HT1080 (cell line): ENCODE measurements at places on chromosomes 16 and 17. TPM values are rescaled to one million over a fixed set of nuclear protein-coding genes. Genes with fewer than 3 reads are reported as not detected.
A peak's percentile ranks its signal among the peaks of the same experiment; 100 is the strongest.

The OTOA gene
- 0.07 and 0.11 TPM in 2 replicates for total RNA-seq

The MARVELD3 gene
- 0.10 and 0.55 TPM in 2 replicates for total RNA-seq

The CEP131 gene
- total RNA-seq: 10.4 and 11.3 TPM in 2 replicates

The ARMC5 gene
- 19.8 and 21.5 TPM in 2 replicates for total RNA-seq

The ZNF207 gene
- total RNA-seq: 161 and 212 TPM in 2 replicates

The ADGRG3 gene
- total RNA-seq: not detected in 2 replicates

The ABCA10 gene
- total RNA-seq: 0.05 TPM in 1 of 2 replicates, not detected in the other

The SLFN11 gene
- total RNA-seq: 16.0 and 18.5 TPM in 2 replicates

The CCL5 gene
- not detected in 2 replicates for total RNA-seq

The RBFOX1 gene
- total RNA-seq: not detected in 2 replicates

The BEAN1 gene
- total RNA-seq: not detected in 2 replicates

DNA sequence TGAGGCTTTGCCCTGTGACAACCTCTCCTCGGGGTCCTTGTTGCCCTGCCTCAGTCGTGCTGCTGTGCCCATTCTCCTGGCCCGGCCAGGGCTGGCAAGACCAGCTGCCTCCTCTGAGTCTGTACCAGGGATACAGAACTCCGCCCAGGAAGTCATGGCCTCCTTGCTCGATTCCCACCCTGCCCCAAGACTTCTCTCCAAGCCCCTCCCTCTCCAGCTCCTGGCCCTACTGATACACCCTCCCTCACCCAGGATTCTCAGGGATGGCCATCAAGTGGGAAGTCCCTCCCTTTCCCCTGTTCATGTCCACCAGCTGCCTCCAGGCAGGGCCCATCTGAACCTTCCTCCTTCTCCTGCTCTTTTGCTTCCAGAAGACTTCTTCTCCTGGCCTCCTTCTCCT, 11.2 kb upstream of the TMEM208 start:
- peak; percentile 30 for DNase-seq

DNA sequence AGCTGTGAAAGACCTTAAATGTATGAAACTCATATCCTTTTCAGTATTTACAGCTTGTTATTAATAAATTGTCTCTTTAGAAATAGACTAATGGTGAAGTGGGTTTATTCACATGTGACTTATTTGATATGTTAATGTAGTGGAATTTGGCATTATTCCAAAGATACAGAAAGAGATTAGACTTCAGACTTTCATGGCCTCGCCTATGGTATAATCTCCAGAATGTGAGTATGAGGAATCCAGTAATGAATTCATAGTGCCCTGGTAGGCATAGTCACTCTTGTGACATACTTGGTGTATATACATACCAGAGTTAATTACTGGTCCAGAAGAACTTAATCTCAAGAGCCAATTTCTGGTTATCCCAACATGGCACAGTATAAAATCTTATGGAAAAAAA, 72.7 kb downstream of the OMG start:
- no peak for DNase-seq

- DNase-seq: no peak
Observed at GRCh38 chr17:32840241-32840640, 36.7 kb downstream of the MYO1D start.

DNA sequence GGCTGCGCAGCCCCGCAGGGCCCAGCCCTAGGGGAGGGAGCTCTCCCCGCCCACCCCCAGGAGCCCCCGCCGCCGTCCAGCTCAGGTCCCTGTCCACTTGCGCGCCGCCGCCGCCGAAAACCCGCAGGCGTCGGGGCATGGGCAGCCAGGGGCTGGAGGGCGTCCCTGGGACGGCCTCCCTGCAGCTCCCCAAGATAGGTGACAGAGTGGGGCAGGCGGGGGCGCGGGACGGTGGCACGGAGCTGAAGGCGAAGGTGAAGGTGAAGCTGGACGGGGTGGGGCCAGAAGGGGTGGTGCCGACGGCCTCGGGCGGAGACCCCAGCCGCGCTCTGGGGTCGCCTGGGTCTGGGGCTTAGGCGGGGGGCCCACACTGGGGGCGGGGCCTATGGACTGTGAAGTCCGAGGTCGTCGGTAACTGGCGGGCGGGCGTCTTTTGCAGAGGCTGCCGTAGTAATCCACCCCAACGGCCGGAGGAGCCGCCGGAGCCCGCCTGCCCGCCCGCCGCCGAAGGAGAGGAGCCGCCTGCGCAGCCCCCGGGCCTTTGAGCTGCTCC, 27.2 kb downstream of the SREBF1 start:
- no peak for DNase-seq

- peak; percentile 48 for DNase-seq
Observed at GRCh38 chr16:86455116-86455515, 55.2 kb upstream of the FOXF1 start.

DNA sequence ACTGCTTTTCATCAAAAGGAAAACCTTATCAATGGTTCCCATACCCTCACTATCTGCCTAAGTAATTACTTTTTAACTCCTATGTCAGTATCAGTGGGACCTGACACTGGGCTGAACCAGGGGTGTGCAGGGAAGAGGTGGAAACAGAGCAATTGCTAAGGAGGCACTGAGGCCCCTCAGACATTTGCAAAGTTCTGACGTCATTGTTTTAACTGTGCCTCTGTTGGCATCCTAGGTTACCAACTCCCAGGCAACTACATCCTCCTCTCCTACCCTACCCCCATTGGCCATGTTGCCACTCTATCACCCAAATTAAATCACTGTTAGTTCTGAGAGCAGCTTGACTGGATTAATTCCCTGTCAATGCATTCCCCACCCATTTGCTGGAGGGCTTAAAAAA, 8.0 kb upstream of the WWOX start:
- DNase-seq: no peak

GRCh38 chr17:13835151-13835550, 233.4 kb upstream of the HS3ST3A1 start:
- no peak for DNase-seq

GRCh38 chr17:80894726-80895125, 96.9 kb upstream of the CHMP6 start:
- no peak for DNase-seq

DNA sequence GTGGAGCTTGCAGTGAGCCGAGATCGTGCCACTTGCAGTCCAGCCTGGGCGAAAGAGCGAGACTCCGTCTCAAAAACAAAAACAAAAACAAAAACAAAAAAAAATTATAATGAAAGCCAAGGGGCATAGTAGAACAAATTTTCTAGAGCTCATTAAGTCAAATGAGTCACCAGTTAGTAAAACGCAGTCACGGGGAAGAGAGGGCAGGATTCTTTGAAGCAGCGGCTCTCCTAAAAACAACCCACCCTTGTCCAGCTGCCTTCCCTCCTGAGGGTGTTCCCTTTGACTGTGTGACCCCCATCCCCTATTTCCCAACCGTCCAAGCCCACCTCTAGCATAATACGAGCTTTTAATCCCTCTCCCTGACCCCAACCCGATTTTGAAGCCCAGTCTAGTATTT, 44.1 kb upstream of the STH start:
- no peak for DNase-seq

DNA sequence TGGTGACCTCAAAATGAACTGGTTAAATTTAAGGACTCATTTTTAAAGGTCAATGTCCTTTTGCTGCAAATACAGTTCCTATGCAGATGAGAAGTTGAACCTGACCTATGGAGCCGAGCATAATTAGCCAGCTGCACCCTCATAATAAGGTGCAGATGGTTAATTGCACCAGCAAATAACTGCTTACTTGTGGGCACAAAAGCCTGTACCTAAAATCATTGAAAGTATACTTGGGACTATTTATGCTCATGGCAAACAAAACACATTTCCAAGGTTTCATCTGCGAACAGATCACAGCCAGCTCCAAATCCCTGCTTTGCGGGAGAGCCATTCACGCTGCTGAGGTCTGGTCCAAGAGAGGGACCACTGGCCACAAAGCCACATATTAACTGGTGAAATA, 13.0 kb downstream of the HYDIN start:
- DNase-seq: no peak

DNA sequence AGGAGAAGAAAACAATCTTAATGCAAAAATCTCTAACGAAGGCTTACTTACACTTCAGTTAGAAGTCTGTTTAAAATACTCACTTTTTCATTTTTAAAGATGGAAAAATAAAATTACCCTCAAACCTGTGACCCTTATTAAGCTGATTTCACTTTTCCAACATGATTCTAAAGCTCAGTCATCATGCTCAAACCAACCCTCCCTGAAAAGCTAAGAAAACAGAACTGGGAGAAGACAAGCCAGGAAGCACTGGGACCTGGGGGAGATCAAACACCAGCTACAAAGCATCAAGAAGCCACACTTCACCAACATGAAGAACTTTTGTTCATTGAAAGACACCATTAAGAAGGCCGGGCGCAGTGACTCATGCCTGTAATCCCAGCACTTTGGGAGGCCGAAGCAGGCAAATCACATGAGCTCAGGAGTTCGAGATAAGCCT, 88.8 kb downstream of the LITAF start:
- peak; percentile 86 for DNase-seq

GRCh38 chr16:23384878-23385277, 68.1 kb downstream of the COG7 start:
- no peak for DNase-seq

GRCh38 chr16:68503334-68503733, 35.8 kb upstream of the ZFP90 start:
- no peak for DNase-seq

- no peak for DNase-seq
Observed at GRCh38 chr16:85869785-85870558, 29.0 kb upstream of the IRF8 start.

GRCh38 chr16:59634951-59635350, 900.8 kb upstream of the GOT2 start:
- no peak for DNase-seq

DNA sequence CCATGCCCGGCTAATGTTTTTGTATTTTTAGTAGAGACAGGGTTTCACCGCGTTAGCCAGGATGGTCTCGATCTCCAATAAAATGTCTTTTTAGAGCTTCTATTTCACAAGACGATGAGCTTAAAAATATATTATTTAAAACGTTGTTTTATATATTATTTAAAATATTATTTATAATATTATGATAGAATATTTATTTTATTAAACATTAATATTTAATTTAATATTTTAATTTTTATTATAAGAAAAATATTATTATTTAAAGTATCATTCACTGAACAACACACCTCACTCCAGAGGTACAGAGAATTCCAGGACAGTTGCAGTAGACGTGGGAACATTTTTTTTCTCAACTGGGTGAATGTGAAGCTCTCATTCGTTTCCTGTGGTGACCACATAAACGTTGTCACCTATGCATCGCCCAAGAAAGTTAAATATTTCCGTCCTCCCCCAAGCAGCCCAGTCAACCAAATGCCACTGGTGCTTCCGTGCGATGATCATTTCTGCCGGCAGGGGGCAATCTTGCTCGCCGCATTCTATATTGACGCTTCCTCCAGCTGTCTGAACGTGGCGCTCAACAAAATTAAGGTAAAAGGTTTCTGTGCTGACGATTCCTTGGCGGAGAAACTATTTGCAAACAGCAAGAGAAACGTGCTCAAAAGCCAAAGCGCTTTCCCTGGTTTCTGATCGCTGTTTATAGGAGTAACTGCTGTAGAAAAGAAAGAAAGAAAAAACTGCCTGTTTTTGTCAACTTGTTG, 41.7 kb upstream of the PRSS54 start:
- DNase-seq: peak; percentile 78

DNA sequence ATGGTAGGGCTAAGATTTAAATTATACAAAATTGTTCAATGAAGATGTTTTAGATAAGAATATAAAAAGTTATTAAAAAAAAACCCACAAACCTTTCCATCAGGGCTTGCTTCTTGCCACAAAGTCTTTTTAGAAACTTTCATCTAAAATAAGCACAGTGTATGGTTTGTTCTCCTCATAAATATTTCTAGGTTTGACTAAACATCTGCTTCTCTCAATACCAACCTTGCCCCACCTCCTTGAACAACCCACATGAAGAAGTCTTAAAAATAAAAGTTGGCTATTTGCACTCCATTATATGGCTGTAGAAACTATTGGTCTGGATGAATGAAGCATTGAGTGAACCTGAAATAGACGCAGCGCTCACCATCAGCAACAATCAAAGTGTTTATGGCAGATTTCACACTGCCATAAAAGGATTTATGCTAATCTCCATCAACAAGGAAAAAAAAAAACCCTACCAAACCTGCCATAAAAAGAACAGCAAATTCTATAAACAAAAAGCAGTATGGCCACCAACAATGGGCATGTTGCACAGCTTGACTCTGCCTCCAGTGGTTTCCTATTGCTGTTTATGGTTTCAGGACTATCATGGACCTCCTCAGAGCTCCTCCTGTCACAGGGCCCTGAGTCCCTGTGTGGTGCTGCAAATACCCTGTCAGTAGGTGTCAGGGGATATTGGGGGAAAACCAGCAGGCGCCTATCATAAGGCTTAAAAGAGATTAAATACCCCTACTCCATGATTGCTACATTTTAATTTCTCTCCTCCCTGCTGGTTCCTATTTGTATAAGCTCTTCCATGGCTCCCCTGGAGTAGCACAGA, 37.6 kb downstream of the SNX11 start:
- DNase-seq: no peak

- no peak for DNase-seq
Observed at GRCh38 chr16:3101841-3102470, 2.9 kb upstream of the ZSCAN10 start.

GRCh38 chr17:74307984-74308773, 17.8 kb upstream of the KIF19 start:
- DNase-seq: peak; percentile 18

DNA sequence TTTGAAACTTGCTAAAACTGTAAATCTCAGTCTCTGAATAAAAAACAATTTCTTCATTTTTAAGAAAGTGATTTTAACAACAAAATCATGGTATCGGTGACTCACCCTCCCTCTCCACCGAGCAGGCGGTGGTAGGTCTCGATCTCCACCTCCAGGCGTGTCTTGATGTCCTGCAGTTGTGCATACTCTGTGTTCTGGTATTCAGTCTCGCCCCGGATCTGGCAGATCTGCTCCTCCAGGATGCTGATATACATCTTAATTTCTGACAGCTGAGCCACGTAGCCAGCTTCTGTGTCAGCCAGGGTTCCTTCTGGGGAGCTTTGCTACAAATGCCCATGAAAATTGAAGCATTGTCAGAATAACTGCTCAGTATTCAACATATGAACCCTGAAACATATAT, 15.4 kb upstream of the KRT24 start:
- DNase-seq: no peak

GRCh38 chr16:48383009-48383876, 2.0 kb downstream of the SIAH1 start:
- DNase-seq: no peak

- no peak for DNase-seq
Observed at GRCh38 chr16:797120-797420, 3.5 kb downstream of the GNG13 start.

- DNase-seq: no peak
Observed at GRCh38 chr16:89407925-89408300, 82.4 kb downstream of the ANKRD11 start.

GRCh38 chr17:44331249-44331760, 6.7 kb upstream of the SLC25A39 start:
- peak; percentile 60 for DNase-seq

- no peak for DNase-seq
Observed at GRCh38 chr17:1082579-1082978, 85.7 kb downstream of the TIMM22 start.

- DNase-seq: no peak
Observed at GRCh38 chr17:39151943-39152818, 744 bp upstream of the PLXDC1 start.

DNA sequence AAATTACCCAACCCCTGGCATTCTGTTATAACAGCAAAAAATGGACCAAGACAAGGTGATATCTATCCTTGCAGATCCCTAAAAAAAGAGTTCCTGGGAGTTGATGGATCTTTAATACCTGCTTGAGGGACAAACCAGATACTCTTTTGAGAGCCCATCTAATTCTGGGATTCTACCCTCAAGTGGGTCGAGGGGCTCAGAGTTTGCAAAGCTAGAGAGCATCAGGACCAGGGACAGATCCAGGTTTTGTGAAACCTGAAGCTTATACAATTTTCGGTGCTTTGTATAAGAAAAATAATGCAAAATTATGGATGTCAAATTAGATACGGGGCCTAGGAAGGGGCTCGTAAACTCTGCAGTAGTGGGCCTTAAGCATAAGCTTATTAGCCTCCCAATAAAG, 130.5 kb upstream of the CRHR1 start:
- DNase-seq: no peak
